ENCODE measurements at places on chromosomes 12 and 14.

DNA sequence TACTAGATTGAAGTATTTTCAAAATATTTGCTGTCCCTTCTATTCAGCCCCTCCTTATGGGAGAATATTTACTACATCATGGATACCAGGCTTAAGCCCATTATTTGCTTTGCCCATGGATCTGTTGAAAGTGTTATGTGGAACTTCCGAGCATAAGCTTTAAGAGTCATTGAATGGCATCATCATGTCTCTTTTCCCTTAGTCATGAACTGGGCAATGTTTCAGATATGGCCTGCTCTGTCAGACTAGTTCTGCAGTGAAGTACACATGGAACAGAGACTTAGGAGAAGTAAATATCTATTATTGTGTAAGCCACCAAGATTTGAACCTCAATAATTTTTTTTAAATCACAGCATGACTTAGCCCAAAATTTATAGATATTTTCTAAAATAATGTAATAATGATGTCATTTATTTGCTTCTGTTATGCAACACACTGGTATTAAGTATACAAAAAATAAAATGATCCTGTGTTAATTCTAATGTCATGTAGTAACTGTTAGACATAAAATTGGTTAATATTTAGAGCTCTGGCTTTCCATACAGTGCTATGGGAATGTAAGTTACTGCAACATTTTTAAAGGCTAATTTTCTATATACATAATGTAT is 1097.3 kb downstream of the SLC16A7 start:
- no peak for DNase-seq

DNA sequence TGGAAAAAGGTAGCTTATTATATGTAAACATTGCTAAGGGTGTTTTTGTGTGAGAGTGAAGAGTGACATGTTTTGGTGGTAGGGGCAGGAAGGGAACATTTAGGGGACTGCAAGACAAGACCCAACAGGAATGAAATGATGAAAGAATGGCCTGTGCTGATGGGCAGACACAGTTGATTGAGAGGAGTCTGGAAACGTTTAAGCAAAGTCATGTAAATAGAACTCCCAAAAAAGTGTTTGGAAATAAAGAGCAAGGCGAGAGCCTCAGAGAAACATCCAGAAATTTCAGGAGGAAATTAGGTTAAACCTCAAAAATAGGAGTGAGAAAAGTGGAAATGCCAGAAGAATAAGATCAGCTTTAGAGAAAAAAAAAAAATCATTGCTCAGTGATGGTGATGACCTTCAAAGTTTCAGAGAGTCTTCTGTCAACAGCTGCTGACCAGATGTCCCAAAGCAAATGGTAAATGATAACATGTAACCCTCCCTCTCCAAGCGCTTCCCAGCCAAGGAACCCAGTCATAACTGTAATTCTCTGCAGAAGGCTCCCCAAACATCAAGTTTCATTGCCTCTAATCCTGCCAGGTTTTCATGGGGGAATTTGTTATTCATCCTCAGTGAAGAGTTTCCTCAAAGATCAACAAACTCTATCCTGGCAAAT is 223.2 kb upstream of the FAR2 start:
- no peak for DNase-seq

DNA sequence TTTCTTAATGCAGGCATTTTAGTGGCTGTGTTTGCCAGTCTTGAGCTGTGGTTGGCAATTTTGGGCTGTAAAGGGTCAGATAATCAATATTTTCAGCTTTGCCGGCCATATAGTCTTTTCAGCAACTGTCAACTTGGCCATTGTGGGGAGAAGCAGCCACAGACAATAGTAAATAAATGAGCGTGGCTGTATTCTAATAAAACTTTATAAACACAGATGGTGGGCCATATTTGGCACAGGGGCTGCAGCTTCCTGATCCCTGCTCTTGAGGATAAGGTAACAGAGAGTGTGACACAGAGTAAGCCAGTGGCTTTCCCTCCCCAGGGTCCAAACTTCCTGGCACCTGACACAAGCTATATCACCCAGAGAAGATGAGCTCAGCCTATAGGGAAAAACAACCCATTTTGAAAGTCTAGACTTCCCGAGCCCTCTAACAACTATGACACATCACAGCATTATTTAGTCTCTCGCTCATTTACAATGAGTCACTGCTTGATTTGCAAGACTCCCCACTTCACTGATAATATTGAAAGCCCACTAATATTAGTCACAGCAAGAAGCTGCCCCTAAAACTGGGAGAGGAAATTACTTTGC is 163.1 kb upstream of the TMPO start:
- DNase-seq: no peak

GRCh38 chr14:55348766-55349453 is 62.7 kb downstream of the ATG14 start:
- no peak for DNase-seq

GRCh38 chr12:114302606-114303315 is 103.2 kb downstream of the TBX5 start:
- DNase-seq: no peak

- DNase-seq: no peak
These were observed 25.5 kb downstream of the GCH1 start for GRCh38 chr14:54877015-54877702.

DNA sequence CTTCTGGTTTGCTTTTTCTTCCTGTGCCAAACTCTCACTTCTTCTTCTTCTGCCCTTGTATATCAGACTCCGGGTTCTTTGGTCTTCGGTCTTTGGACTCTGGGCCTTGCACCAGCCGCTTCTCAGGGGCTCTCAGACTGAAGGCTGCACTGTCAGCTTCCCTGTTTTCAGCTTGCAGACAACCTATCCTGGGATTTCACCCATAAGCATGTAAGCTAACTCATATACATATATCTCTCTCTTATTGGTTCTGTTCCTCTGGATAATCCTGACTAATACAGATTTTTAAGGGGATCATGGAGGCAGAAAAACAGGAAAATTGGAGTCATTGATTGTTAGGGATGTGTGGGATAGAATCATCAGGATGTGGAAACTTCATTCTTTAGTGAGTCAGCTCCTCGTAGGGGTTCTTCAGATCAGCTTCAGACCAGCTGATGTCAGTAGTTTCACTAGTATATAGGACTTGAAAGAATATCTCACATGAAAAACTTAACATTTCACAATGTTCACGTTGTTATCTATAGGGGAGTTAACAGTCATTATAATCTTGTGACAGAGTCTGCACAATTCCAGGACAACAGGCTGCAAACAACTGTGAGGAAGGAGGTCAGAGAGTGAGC is 102.9 kb downstream of the RASSF9 start:
- no peak for DNase-seq

DNA sequence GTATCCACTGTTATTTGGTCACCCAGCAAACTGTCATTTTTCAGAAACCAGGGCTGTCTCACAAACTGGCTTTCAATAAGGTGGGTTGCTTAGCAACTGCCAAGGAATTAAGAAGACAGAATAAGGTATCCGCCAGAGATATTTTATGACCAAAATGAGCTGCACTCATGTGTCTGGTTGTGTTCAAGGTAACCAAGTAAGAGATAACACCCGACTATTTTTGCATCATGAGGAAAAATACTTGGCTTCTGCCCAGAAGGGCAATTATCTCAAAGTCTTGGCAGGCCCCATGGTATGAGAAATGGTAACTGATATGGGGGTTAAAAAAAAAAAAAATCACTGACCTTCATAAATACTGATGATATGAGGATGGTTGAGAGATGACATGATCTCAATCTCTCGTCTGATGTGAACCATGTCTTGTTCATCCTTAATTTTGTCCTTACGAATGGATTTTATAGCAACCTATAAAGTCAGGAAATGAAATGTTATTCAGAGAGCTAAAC is 32.6 kb downstream of the NUAK1 start:
- no peak for DNase-seq

DNA sequence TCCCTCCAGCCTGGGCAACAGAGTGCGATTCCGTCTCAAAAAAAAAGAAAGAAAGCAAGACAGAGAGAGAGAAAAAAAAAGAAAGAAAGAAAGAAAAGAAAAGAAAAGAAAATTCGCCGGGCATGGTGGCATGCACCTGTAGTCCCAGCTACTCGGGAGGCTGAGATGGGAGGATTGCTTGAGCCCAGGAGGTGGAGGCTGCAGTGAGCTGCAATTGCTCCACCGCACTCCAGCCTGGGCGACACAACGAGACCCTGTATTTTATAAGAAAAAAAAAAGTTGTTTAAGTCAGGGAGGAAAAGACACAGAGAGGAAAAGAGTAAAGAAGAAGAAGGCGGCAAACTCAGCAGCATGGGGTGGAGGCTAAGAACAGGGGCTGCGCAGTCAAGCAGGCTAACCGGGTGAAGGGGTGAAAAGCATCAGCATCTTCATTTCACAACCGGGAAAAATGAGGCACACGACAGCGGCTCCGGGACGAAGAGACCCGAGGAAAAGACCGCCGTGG is 557 bp upstream of the FICD start:
- DNase-seq: no peak

- DNase-seq: no peak
These were observed 218.0 kb downstream of the DUSP6 start for GRCh38 chr12:89134213-89134770.

GRCh38 chr14:93318927-93319326 is 13.9 kb downstream of the BTBD7 start:
- DNase-seq: no peak

- no peak for DNase-seq
These were observed 596.5 kb downstream of the MED13L start for GRCh38 chr12:115680967-115681366.

DNA sequence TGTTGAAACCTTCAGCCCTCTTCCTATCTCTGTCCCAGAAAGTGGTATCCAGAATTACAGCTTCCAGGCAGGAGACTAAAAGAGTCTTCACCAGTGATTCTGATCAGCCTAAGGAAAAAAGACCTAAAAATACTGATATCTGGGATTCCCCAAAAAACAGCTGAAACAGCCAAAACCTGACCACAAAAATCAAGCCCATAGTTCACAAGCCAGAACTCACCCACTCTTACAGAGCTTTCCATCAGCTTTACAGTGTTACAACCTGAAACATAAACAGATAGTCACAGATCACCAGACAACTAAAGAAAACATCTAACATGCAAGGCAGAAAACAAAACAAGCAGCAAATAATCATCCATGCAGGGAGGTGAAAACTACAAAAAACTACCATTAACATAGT is 26.0 kb upstream of the TSPAN8 start:
- no peak for DNase-seq

- DNase-seq: no peak
These were observed 109.0 kb downstream of the PLEKHA5 start for GRCh38 chr12:19238540-19238939.

- no peak for DNase-seq
These were observed 186.7 kb downstream of the PLCZ1 start for GRCh38 chr12:18551106-18551505.

DNA sequence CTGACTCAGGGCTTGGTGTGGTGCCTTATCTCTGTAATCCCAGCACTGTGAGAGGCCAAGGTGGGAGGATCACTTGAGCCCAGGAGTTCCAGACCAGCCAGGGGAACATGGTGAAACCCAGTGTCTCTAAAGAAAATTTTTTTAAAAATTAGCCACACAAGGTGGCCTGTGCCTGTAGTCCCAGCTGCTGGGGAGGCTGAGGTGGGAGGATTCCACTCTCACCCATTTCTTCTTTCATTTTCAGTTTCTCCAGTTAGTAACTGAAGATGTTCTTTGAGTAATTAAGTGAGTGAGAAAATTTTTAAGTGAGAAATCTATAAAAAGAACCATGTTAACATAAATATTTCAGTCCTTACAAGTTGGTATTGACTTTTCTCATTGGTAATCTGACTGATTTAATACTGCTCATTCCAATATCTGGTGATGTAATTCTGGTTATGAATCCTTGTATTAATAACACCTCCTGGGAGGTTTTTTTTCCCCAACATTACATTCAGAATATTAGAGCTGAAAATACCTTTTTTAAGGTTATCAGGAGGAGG is 6.1 kb downstream of the METTL3 start:
- DNase-seq: no peak

GRCh38 chr14:54776361-54777001 is 126.1 kb downstream of the GCH1 start:
- DNase-seq: no peak

DNA sequence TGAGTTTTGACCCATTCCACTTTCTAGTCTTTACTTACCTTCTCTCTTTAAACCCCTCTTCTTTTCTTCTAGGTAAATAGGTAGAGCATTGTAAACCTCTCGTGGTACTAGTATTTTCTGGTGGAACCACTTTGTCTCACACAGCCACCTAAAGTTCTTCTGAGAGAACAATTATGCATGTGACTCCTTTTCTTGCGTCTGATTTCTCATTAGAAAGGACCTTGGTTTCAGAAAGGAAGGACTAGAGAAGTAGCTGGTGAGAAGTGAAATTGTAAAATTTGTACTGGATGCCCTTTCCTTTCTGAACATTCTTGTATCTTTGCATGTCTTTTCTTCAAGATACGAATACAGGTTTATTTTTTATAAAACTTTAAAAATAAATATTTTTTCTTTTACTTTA is 99.0 kb downstream of the NUBPL start:
- DNase-seq: no peak

GRCh38 chr12:33752854-33753253 is 269.4 kb upstream of the ALG10 start:
- DNase-seq: no peak

- no peak for DNase-seq
These were observed 428.7 kb downstream of the RERGL start for GRCh38 chr12:17661250-17661649.

- no peak for DNase-seq
These were observed 284.8 kb upstream of the FBXO33 start for GRCh38 chr14:39716987-39717570.

DNA sequence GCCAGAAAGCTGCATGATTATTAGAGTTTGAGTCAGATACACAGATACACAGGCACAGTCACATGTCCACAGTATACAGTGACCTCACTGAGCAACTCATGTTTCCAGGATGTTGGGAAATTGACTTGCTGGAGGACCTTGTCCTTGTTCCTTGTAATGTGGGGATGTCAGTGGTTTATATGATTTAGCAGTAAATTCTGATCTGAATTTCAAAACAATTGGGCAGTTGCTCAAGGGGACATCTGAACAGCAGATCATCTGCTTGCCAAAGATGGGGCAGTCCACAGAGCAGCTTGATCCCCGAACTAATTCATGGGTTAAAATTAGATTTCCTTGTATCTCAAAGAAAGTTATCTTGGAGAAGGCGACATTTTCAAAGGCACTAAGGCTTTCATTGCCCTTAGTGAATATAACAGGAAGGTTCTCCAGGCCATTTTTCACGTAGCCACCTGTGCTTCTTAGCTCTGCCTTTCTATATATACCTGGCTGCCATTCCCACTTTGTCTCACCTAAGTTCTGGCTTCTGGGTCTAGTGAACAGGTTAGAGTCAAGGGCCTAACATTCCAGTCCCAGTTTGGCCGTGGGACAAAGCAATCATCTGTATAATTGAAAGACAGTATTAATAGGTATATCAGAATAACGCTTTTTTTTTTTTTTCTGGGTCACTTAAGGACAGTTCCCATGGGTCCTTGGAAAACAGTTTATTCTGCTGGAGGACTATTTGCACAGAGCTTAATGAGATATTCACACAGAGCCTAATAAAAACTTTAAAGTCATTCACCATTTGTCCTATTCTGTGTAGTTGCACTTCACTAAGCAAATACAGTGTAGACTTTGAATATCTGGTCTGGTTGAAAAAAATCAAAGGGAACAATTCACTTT is 64.9 kb upstream of the STRN3 start:
- DNase-seq: no peak

GRCh38 chr12:6074979-6075585 is 49.4 kb downstream of the VWF start:
- DNase-seq: no peak

- DNase-seq: no peak
These were observed 309.6 kb downstream of the TMTC2 start for GRCh38 chr12:82996168-82996812.

- DNase-seq: no peak
These were observed 32.0 kb upstream of the SEL1L start for GRCh38 chr14:81565441-81566290.

- no peak for DNase-seq
These were observed 146.6 kb downstream of the CRADD start for GRCh38 chr12:93823616-93824391.
